ENCODE measurements at places on chromosomes 1 and 21.

- DNase-seq, result no peak
Observed at GRCh38 chr1:207839083-207839413, 71.9 kb downstream of the CD34 start.

DNA sequence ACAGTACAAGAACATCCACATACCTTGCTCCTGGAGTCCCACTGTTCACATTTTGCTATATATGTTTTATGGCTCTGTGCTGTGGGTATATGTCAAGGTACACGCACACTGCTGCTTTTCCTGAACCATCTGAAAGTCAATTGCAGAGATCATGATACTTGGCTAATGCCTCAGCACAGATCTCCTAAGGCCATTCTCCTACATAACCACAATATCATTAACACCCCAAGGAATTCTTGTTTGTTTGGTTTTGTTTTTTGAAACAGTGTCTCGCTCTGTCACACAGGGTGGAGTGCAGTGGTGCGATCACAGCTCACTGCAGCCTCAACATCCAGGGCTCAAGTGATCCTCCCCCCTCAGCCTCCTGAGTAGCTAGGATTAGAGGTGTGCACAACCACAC is 16.0 kb downstream of the CTNNBIP1 start:
- no peak for DNase-seq

GRCh38 chr1:109630898-109631512 is 11.4 kb downstream of the AMPD2 start:
- no peak for DNase-seq

DNA sequence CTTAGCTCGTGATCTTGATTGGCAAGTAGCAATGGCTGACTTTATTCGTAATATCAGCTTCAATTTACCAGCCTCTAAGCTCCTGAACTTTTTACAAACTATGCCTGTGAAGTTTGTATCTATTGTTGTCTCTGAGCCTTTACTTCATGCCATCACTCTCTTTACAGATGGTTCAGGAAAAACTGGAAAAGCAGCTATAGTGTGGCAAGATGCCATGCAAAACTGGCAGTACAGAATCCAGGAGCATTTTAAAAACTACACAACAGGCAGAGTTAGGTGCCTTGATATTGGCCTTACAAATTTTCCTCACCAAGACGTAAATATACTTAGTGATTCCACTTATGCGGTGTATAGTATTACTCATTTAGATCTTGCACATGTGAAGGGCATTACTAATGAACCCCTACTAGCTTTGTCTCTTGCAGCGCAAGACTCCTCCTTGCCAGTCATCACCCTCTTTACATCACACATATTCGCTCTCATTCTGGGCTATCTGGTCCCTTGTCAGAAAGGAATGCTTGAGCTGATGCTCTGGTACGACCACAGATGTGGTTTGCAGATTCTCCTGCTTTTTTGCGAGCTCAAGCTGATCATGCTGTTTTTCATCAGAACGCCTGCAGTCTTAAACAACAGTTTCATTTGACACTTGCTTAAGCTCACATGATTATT is 36.3 kb downstream of the CLCA1 start:
- no peak for DNase-seq

DNA sequence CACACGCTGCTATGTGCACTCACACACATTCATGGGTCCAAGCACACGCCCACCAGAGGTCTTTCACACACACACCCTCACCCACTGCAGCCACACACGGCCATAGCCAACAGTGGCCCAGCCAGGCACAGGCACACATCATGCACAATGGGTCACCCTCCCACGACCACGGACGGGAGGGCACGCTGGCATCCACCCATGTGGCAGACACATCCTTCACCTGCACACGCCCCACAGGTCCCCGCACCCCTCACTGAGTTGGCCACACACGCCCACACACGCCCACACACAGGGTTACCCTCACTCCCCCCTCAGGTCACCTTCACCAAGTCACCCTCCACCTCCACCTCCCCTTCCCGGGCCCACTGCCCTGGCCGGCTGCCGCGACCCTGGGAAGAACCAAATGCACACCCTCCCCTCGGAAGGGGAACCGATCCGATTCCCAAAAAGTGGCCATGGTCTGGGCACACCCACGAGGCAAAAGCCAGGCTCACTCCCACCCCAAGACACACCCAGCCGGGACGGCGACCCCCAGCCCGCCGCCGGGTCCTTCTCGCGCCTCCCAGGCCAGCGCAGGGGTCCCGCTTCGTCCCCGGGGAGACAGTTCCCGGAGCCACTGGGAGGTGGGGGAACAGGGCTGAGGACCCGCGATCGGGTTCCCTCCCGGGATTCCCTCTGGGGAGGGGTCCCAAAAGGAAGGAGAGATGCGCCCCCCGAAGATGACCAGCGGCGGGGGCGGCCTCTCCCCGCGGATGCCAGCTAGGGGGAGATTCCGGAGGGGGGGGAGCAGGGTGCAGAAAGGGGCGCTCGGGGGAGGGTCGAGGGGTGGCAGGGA is 860 bp downstream of the SDC3 start:
- no peak for DNase-seq

- no peak for DNase-seq
Observed at GRCh38 chr1:162976628-162977027, 92.5 kb upstream of the RGS4 start.

DNA sequence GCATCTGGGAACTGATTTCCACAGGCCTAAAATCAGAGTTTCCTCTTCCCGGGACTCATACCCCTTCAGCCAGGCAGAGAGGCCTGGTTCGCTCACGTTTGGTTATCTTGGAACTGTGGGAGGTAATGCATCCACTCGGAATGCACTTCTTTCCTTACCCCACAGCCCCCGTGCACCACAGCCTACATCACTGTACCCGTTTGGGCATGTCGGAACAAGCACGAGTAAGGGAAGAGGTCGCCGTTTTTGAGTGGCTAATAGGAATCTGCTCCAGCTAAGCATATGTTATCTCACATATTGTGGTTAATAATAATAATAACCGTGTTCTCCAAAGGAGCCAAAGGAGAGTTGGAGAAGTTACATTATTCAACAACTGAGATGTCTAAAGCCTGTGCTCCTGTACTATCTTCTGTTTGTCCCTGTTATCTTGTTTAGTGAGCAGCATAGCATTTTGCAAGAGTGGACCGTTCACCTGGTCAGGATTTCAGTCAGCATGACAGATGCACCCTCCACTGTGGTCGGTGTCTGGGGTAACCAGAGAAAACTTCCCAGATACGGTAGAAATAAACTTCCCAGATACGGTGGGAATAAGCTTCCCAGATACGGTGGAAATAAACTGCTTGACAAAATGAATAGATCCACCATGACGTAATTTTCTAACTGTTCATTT is 198.6 kb downstream of the SDCCAG8 start:
- DNase-seq, result no peak

DNA sequence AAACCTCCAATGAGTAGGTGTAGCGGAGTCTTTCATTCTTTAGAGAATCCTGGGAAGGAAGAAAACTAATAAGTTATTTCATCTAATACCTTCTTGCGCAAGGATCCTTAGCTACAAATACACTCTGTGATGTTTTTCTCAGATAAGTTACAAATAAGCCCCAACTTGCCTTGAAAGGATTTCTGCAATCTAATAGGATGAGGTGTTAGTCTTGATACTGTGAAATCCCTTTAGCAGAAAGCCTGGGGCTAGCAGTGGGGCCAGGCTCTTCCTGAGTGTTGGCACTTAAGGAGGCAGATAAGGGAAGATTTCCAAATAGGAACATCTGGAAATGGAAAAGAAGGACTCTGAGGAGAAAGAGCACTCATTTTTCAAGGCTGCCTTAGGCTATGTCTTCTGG is 168.0 kb upstream of the DAB1 start:
- no peak for DNase-seq

DNA sequence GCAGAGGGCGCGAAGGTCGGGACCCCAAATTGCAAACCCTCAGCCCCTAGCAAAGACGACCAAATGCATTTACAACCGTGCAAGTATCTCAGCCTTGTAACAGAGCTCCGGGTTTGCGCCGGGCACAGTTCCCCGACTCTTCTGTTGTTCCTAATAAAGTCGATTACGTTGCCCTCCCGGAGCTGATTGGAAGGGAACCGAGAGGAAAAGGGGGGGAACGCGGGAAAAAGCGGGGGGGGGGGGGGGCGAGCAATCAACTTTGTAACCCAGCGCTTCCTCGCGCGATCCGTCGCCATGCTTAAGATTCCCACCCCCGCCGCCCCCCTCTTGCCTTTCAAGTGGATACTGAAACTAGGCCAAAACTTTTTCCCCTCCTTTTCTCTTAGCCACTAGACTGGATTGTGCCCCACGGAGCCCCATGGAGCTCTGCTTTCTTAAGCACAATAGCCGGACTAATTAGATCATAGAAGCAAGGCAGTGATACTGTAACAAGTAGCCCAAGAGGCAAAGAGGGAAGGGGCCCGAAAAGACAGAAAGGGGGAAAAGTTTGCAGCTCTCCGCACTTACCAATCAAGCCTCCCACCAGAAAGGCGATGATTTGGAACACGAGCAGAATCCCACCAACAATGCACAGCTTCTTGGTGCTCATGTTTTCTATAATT is 565 bp downstream of the WLS start:
- no peak for DNase-seq

DNA sequence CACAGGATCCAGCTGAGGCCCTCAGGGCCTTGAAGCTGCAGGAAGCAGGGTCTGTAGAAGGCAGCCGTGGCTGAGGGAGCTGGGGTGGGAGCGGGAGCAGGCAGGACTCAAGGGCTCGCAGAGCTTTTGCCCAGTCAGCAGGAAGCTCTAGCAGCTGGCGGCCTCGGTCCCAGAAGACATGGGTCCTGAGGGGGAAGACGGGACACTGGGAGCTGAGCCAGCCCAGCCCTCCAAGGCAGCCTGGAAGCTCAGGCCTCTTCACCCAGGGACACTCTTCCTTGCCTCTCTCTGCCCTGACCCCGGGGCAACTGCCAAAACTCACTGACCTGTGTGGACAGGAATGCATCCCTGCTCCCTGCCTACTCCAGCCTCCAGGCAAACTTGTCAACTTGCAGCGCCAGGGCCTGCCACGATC is 8.9 kb downstream of the ADGRB2 start:
- DNase-seq, result no peak

GRCh38 chr21:33884376-33885171 is 31.0 kb downstream of the ATP5PO start:
- DNase-seq, result no peak

DNA sequence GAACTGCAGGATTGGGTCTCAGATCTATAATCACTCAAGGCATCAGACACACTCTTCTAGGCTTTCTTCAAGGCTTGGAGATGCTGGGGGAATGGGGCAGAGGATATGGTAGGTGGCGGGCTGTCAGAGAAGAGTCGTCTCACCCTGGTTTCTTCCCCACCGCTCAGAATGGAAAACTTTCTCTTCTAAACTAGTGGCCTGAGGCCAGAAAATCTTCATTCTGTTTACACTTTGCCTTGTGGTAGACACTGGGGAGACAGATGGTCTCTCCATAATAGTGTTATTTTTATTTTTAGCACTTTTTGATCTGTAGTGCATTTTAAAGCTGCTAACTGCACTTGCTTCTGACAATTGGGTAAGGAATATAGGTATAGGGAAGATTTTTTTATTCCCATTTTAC is 2.6 kb downstream of the PRELP start:
- DNase-seq, result no peak

DNA sequence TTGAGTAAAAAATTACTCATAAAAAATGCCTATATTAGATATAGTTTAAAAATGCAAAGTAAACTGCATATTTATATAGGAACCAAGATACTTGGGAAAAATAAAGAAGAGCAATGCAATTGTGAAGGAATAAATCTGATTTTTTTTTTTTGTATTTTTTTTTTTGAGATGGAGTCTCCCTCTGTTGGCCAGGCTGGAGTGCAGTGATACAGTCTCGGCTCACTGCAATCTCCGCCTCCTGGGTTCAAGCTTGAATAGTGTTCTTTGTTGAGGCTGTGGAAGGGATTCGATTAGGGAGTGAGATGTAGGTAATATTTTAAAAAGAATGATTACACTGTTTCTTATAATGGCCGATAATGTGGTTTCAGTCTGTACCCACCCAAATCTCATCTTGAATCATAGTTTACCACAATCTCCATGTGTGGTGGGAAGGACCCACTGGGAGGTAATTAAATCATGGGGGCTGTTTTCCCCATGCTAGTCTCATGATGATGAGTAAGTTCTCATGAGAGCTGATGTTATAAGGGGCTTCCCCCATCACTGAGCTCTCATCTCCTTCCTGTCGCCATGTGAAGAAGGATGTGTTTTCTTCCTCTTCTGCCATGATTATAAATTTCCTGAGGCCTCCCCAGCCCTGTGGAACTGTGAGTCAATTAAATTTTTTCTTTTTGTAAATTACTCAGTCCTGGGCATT is 1765.9 kb downstream of the PLA2G4A start:
- DNase-seq, result no peak

DNA sequence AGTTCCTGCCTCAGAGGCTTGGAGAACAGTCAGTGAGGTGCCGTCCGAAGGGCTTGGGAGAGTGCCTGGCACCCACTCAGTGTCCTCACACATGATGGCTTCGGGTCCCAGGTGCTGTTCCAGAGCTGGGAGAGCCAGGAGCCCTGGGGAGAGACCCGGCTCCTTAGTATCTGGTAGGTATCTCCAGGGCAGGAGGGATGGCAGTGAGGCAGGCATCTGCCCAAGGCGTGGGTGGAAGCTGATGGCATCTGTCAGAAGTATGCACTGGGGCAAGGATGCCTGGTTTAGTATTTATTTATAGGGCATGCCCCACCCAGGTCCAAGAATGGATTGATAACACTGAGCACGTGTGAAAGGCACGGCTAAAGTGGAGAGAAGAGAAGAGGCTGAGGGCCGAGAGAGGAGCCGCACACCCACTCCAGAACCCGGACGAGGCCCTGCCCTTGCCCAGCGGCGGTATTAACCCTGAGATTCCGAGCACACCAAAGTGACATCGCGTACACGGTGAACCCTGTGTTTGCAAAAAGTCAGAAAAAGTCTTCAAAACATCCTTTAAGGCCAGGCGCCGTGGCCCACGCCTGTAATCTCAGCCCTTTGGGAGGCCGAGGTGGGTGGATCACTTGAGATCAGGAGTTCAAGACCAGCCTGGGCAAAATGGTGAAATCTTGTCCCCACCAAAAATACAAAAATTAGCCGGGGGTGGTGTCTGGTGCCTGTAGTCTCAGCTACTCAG is 2.4 kb downstream of the TP73 start:
- no peak for DNase-seq

- no peak for DNase-seq
Observed at GRCh38 chr1:161763522-161764098, 2.5 kb upstream of the ATF6 start.

GRCh38 chr1:184941410-184941733 is 32.9 kb downstream of the NIBAN1 start:
- no peak for DNase-seq

- no peak for DNase-seq
Observed at GRCh38 chr1:24189528-24189927, 2.4 kb upstream of the IFNLR1 start.
